Kidney capillary endothelial cell (primary cell): ENCODE measurements at places on chromosomes 6 and 20.

- DNase-seq, result peak; percentile 37
These were observed 136.3 kb downstream of the ZMYND8 start for GRCh38 chr20:47220161-47220582.

DNA sequence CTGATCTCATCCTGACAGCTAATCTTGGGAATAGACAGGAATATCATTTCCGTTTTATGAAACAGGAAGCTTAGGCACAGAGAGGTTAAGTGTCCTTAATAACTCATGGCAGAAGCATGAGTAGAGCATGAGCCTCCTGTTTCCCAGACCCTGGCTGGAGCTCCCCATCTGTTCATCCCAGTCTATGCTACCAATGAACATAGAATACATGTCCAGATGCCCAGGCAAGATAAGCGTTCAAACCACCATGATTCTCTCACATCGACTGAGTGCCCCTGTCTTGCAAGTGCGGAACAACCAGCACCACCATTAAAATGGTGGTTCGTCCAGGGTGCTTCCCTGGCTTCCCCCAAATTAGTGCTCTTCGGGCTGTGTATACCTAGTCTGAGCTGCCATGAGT lies 217.1 kb downstream of the FARS2 start:
- no peak for DNase-seq

DNA sequence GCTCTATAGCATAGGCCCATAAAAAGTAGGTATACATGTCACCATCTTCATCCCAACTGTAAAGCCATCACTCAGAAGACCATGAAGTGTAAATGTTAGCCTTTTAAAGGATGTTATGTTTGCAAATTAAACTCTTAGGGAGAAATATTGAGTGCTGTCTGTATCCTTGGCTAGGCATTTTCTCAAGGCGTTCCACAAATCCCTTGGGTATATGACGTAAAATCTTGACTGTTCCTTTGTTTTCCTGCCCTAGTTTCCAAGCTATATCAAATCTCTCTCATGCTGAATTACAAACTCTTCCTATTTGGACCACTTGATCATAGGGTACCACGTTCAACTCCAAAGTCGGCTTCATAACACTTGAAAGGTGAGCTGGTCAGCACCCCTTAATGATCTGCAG lies 486.2 kb downstream of the HDGFL1 start:
- DNase-seq, result no peak

DNA sequence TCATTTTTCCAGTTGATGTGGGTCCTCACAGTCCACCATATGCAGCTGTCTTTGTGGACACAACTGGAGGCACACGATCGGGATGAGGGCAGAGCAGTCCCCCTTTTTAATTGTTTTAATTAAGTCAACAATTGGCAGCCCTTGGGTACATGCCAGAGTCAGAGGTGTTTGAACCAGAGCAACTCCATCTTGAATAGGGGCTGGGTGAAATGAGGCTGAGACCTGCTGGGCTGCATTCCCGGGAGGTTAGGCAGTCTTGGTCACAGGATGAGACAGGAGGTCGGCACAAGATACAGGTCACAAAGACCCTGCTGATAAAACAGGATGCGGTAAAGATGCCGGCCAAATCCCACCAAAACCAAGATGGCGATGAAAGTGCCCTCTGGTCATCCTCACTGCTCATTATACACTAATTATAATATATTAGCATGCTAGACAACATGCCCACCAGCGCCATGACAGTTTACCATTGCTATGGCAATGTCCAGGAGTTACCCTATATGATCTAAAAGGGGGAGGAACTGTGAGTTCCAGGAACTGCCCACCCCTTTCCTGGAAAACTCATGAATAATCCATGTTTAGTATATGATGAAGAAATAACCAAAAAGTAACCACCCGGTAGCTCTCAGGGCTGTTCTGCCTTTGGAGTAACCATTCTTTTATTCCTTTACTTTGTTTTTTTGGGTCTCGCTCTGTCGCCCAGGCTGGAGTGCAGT lies 31.8 kb upstream of the BLCAP start:
- DNase-seq, result no peak

DNA sequence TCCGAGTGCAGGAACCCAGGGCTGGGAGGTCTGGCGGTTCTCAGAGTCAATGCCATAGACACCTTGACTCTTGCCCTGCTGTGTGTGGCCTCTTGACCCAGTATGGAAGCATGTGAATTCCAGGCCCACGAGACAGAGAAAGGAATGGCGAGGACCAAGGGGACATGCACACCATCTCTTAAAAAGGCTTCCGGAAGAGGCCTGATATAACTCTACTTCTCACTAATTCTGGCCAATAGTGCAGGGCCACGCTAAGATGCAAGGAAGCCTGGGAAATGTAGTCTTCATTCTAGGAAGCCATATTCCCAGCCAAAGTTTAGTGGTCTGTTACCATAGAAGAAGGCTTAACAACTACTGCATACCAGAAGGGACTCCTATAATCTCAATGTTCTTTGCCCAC lies 177.0 kb upstream of the KCNG1 start:
- DNase-seq, result no peak

DNA sequence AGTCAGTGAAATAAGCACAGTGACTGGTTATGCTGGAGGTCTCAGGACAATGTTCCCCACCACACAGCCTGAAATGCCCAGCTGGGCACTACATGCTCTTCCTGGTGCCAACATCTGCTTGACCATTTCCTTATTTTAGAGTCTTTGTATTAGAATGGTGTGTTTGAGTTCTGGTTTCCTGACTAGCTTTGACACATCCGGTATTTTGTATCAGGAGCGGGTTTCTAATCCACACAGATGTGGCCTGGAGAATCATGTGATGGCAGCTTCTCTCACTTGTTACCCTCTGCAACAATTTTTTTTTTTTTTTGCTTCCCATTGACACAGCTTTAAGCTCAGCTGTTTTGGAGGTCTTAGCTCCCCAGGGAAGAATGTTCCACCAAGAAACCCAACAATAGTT lies 164.5 kb upstream of the CST7 start:
- DNase-seq, result peak; percentile 36

DNA sequence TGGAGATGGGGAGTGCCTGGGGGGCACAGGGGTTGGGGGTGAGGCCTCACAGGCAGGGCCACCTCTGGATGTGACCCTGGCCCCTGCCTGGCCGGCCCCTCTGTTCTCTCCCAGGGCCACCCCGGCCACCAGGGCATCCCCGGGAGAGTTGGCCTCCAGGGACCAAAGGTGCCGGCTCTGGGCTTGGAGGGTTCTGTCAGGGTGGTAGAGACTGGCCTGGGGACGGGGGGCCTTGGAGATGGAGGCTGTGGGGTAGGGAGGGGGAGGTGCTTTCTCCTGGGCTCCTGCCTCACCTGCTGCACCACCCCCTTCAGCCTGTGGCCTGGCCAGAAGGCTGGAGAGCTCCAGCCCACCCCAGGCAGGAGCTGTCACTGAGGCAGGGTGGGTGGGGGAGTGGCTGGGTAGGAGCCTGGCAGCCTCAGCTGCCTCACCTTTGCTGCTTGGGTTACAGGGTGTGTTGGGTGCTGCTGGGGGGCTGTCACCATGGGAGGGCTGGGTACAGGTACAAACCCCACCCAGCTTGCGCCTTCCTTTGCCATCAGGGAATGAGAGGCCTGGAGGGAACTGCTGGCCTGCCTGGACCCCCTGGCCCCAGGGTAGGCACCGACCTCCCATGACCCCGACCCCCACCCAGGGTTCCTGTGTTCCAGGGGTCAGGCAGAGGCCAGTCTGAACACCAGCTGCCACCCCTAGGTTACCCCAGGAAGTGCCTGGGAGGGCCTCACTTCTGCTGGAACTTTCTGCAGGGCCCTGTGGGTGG lies 32.7 kb downstream of the COL20A1 start:
- DNase-seq, result no peak

DNA sequence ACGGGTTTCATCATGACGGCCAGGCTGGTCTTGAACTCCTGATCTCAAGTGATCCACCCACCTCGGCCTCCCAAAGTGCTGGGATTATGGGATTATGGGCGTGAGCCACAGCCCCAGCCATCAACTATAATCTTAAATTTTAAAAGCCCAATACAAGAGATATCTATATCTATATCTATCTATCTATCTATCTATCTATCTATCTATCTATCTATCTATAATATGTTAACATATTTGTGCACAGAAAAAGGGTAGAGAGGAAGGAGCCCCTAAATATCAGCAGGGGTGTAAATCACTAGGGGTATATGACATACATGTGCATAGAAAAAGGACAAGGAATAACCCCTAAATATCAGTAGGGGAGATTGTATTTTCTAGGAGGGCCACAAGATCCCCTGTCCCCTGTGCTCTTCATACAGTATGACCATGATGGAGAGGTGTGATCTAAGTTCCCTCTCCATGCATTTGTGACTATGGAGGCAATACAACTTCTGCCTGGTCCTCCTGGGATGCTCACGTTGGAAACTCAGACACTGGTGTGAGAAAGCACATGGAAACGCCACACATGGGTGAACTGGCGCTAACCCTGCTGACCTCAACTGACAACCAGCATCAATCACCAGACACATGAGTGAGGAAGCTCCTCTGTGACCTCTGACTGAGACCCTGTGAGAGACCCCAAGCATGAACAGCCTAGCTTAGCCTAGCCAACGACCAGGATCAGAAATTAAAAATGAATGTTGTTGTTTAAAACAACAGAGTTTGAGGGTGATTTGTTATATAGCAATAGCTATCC lies 1.2 kb upstream of the SPATS1 start:
- no peak for DNase-seq

DNA sequence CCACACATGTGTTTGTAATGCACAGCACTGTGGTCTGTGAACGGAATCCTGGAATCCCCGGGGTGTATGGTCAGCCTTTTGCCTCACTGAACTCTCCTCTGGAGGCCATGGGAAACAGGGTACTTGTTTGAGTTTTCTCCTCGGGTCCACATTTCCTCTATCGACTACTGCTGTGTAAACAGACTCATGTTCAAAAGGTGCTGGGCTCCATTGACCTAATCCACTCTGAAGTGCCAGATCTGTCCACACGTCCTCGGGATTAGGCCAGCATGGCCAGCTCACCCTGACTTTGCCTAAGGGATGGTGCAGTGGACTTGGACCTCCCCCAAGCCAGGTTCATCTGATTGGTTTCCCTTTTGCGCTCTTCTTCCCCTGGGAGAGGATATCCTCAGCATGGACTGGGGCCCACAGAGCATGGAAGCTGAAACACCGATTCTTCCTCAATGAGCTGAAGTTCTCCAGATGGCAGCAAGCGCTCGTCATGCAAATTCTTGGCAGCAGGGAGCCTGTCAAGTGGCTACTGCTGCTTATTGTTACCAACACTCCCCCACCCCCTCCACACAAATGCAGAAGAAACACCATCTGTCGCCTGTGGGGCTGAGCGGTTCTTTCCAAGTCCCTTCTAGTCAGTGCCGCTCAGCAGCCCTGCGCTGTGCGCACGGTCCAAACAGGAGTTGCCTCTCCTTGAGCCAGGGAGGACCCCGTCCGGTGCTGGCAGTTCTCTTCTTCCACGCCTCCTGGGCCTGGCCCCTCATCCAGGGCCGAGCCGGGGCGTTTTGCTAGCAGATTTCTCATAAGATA lies 292.6 kb upstream of the MARCKS start:
- peak; percentile 54 for DNase-seq

GRCh38 chr6:28251661-28252008 lies 434 bp downstream of the ZKSCAN4 start:
- DNase-seq, result no peak

DNA sequence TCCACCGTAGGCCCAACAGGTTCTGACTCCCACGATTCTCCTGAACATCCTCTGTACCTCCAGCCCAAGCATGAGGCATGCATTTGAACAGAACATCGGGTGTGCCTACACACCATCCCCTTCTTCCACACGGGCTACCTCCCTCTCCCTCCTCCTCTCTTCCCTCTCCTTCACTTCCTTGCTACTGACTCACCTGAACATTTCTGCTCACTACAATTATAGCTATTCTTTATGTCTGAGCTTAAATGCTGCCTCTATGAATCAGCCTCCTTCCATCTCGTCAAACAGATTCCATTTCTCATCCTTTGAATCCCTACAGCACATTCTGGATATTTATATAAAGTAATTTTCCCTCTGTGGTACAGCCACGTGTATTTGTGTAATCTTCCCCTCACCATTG lies 71.4 kb upstream of the MYLIP start:
- DNase-seq, result no peak

GRCh38 chr6:81969814-81970213 lies 217.3 kb upstream of the TENT5A start:
- DNase-seq, result no peak

GRCh38 chr20:32227744-32228688 lies 20.3 kb downstream of the POFUT1 start:
- no peak for DNase-seq
